ENCODE measurements at places on chromosomes 11 and 22. TPM values are rescaled to one million over a fixed set of nuclear protein-coding genes. Genes with fewer than 3 reads are reported as not detected.
A peak's percentile ranks its signal among the peaks of the same experiment; 100 is the strongest.

- no peaks in the 10 kb centered on the region for H3K27me3 ChIP-seq
- H3K27ac ChIP-seq: peak overlapping the region; percentile 56
- no peak for DNase-seq
- no peaks in the 10 kb centered on the region for H3K36me3 ChIP-seq
Measured at GRCh38 chr22:49853981-49854831, 562 bp downstream of the ZBED4 start.

GRCh38 chr11:11265994-11266606 is 87.0 kb downstream of the CSNK2A3 start:
- no peaks in the 10 kb centered on the region for H3K36me3 ChIP-seq
- no peaks in the 10 kb centered on the region for H3K27me3 ChIP-seq
- no peak overlapping the region for H3K4me3 ChIP-seq
- no peak for DNase-seq
- no peak overlapping the region for H3K27ac ChIP-seq
- no peaks in the 10 kb centered on the region for H3K4me1 ChIP-seq

Gene ARHGAP42
- 5.6 TPM for total RNA-seq

- no peak for DNase-seq
- H3K36me3 ChIP-seq: no peaks in the 10 kb centered on the region
- no peaks in the 10 kb centered on the region for H3K27me3 ChIP-seq
- H3K4me1 ChIP-seq: no peaks in the 10 kb centered on the region
Measured at GRCh38 chr11:1234771-1235305, 12.0 kb downstream of the MUC5B start.

Gene ENTHD1
- total RNA-seq: not detected

DNA sequence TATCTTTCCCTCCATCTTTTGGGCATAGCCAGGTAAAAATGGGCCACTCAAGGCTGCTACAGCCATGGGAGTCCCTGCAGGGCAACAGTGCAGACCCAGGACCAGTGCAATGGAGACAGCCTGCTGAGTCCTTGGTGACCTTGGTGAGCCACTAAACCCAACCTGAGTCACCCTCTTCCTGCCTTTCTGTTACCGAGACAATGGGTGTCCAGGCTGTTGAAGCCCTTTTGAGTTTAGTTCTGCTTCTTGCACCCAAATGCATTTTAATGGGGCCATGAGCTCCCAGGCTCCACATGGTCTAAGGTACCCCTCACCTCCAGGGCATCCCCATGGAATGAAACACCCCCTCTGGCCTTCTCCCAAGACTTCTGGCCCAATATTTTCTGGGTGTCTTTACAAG is 874 bp upstream of the PLAAT4 start:
- DNase-seq: no peak
- no peak overlapping the region for H3K4me3 ChIP-seq
- H3K27ac ChIP-seq: peak overlapping the region; percentile 86
- H3K4me1 ChIP-seq: peaks cover 22% of the 10 kb centered on the region

Gene TRIM6
- 6.5 TPM for total RNA-seq

DNA sequence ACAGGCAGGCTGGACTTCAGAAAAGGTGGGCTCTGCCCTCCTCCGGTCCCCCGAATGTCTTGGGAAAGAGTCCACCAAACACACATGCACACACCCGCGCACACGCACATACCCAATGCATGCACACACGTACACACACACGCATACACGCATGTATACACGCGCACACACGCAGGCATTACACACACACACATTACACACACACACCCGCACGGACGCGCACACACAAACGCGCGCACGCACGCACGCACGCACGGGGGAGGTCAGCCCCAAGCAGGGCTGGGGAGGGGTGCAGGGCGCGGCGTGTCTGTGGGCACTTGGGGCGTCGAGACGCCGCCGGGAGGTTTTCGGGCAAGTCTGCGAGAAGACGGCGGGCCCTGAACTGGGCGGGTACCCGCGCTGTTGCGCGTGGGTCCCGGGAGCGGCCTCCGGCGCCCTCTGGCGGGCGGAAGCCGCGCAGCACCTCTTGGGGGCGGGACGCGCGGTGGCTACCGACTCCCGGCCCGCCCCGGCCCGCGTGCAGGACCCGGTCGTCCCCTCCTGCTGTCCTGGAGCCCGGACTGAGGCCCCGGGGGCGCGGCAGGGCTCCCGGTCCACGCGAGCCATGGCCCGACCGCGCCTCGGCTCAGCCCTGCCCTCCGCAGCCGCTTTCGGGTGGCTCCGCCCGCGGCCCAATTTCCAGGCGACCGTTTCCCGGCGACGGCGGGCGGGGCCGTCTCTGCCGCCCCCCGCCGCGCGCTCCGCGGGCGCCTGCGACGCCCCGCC is 3.6 kb downstream of the SEPTIN5 start:
- H3K4me3 ChIP-seq: peak overlapping the region; percentile 90
- peaks cover 6% of the 10 kb centered on the region for H3K4me1 ChIP-seq
- H3K27me3 ChIP-seq: no peaks in the 10 kb centered on the region
- peak overlapping the region; percentile 61 for H3K27ac ChIP-seq
- peaks cover 17% of the 10 kb centered on the region for H3K36me3 ChIP-seq

Gene MS4A3
- not detected for total RNA-seq

DNA sequence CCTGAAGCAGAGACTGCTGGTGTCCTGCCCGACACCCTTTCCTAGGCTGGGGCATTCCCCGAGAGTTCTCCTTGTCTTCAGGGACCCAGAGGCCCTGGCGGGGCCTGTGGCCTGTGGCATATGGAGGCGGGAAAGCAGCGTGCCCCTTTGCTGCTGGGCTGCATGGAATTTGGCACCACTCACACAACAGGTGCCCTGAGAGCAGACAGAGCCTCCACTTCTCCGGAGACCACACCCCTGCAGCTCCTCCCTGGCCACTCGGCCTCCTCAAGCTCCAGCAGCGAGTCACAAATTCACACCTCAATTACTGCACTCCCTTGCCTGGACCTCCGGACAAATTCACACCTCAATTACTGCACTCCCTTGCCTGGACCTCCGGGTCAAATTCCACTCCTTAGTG is 1375.2 kb downstream of the TBC1D22A start:
- H3K27ac ChIP-seq: no peak overlapping the region
- H3K4me3 ChIP-seq: no peak overlapping the region
- DNase-seq: no peak
- H3K4me1 ChIP-seq: no peaks in the 10 kb centered on the region
- H3K27me3 ChIP-seq: no peaks in the 10 kb centered on the region
- no peaks in the 10 kb centered on the region for H3K36me3 ChIP-seq

- no peaks in the 10 kb centered on the region for H3K4me1 ChIP-seq
- H3K27me3 ChIP-seq: no peaks in the 10 kb centered on the region
- H3K27ac ChIP-seq: no peak overlapping the region
- peaks cover 61% of the 10 kb centered on the region for H3K36me3 ChIP-seq
- DNase-seq: no peak
- no peak overlapping the region for H3K4me3 ChIP-seq
Measured at GRCh38 chr11:1006762-1007161, 29.8 kb downstream of the MUC6 start.

DNA sequence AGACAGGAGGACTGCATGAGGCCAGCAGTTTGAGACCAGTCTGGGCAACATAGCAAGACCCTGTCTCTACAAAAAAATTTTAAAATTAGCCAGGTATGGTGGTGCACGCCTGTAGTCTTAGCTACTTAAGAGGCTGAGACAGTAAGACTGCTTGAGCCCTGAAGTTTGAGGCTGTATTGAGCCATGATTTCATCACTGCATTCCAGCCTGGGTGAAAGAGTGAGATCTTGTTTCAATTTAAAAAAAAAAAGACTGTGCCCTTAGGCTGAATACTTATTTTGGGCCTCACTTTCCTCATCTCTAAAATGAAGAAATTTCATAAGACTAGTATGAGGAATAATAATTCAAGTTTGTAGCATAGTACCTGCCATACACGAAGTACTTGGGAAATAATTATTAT is 6.9 kb downstream of the AQP11 start:
- H3K27me3 ChIP-seq: no peaks in the 10 kb centered on the region
- no peak overlapping the region for H3K27ac ChIP-seq
- no peak for DNase-seq
- H3K4me3 ChIP-seq: no peak overlapping the region
- no peaks in the 10 kb centered on the region for H3K4me1 ChIP-seq

GRCh38 chr22:38518620-38519019 is 12.5 kb upstream of the DDX17 start:
- no peak for DNase-seq
- H3K36me3 ChIP-seq: no peaks in the 10 kb centered on the region
- no peak overlapping the region for H3K27ac ChIP-seq
- no peak overlapping the region for H3K4me3 ChIP-seq
- H3K27me3 ChIP-seq: no peaks in the 10 kb centered on the region
- H3K4me1 ChIP-seq: no peaks in the 10 kb centered on the region

DNA sequence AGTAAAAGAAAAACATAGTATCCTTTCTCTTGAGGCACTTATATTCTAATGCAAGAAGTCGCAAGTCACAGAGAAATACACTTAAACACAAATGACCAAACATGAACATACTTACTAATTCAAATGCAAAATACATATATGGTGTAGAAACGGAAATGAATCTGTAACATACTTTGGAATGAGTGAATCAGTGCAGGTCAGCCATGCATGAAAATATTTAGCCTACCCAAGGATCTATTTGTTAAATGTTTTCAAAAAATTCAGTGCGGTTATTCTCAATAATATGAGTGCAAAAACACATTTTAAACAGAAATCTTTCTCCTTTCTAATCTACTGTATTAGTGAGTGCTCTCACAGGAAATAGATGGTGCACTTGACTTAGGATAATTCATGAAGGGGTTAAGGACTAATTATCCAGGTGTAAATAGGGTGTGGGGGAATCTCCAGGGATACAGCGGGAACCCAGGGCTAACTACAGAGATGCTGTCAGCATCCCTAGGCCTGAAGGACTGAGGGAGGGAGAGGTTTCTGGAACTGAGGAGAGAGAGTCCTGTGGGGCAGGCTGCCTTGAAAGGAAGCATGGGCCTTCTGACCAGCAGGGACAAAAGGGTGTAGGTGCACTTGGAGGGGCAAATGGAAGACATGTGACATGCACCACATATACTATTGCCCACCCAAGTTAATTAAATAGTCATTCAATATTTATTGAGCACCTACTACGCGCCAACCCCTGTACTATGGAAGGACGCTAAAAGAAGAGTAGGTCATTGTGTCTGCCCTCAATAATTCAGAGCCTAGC is 139.2 kb downstream of the MAML2 start:
- H3K27ac ChIP-seq: no peak overlapping the region
- no peaks in the 10 kb centered on the region for H3K36me3 ChIP-seq
- no peaks in the 10 kb centered on the region for H3K27me3 ChIP-seq
- H3K4me1 ChIP-seq: peaks cover 34% of the 10 kb centered on the region
- DNase-seq: no peak

GRCh38 chr11:91421641-91422040 is 803.0 kb upstream of the FAT3 start:
- no peak for DNase-seq
- H3K36me3 ChIP-seq: no peaks in the 10 kb centered on the region
- H3K27ac ChIP-seq: no peak overlapping the region
- H3K4me3 ChIP-seq: no peak overlapping the region
- H3K27me3 ChIP-seq: no peaks in the 10 kb centered on the region

GRCh38 chr22:40153192-40153591 is 24.5 kb upstream of the TNRC6B start:
- H3K4me1 ChIP-seq: peaks cover 29% of the 10 kb centered on the region
- no peak overlapping the region for H3K4me3 ChIP-seq
- no peak for DNase-seq
- H3K36me3 ChIP-seq: no peaks in the 10 kb centered on the region
- H3K27ac ChIP-seq: no peak overlapping the region

GRCh38 chr11:44315947-44316658 is 6.2 kb upstream of the ALX4 start:
- peak overlapping the region; percentile 50 for H3K4me3 ChIP-seq
- H3K4me1 ChIP-seq: peaks cover 14% of the 10 kb centered on the region
- DNase-seq: no peak

DNA sequence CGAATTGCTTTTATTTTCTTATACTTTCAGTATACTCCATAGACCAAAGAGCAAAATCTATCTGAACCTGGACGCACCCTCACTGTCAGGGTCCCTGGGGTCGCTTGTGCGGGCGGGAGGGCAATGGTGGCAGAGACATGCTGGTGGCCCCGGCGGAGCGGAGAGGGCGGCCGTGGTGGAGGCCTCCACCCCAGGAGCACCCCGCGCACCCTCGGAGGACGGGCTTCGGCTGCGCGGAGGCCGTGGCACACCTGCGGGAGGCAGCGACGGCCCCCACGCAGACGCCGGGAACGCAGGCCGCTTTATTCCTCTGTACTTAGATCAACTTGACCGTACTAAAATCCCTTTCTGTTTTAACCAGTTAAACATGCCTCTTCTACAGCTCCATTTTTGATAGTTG is 1077.4 kb downstream of the BRD1 start:
- no peaks in the 10 kb centered on the region for H3K4me1 ChIP-seq
- H3K4me3 ChIP-seq: no peak overlapping the region
- H3K27ac ChIP-seq: no peak overlapping the region
- no peaks in the 10 kb centered on the region for H3K36me3 ChIP-seq

Gene BARX2
- total RNA-seq: not detected

Gene CTSW
- 1.6 TPM for total RNA-seq

DNA sequence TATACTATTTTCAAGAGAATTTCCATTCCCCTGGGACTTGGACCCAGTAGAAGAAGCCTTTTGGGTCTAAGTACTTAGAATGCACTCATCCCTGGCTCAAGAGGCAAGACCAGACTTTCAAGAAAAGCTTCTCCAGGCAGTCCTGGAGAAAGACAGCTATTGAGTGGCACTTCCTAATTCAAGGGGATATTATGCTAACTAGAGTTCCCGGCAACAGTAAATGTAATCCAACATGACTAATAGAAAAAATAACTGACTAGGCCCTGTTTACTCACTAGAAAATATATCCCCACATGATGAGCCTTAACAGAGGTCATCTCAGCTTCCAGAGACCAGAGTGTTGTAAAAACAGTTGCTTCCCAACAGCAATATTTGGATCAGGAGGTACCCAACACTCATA is 47.2 kb upstream of the AKIP1 start:
- no peaks in the 10 kb centered on the region for H3K36me3 ChIP-seq
- DNase-seq: no peak
- no peaks in the 10 kb centered on the region for H3K27me3 ChIP-seq
- no peaks in the 10 kb centered on the region for H3K4me1 ChIP-seq
- H3K4me3 ChIP-seq: no peak overlapping the region

DNA sequence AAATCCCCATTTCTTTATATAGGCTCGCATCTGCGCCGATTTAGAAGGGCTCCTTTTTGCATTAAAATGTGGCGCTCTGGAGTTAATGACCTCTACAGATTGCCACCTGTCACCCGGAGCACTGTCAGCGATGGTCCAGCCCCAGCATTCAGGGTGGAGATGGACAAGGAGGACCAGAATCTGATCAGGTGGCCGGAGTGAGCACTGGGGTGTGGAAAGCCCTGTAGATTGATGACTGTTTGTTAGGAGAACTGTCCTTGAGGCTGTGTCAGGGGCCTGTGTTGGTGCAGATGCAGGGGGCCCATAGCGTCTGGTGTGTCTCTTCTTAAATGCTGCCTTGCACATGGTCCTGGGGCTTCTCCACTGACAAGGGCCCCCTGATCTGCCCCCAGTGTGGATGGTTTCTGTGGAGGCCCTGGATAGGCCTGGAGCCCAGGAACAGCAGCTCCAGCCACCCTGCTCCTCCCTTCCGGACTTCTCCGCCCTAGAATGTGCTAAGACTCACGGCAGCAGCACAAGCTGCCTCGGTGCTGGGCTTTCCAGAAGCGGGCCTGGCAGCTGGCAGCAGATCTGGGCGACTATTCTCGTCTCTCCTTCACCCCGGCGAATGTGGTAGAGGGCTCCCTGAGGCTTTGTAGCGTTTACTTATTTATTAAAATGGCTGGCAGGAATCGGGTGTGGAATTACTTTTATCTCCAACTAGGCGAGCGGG is 1333.3 kb downstream of the BRD1 start:
- H3K27ac ChIP-seq: no peak overlapping the region
- H3K27me3 ChIP-seq: no peaks in the 10 kb centered on the region
- H3K4me1 ChIP-seq: no peaks in the 10 kb centered on the region

- no peak for DNase-seq
- H3K27ac ChIP-seq: no peak overlapping the region
- H3K36me3 ChIP-seq: no peaks in the 10 kb centered on the region
- H3K4me3 ChIP-seq: no peak overlapping the region
- no peaks in the 10 kb centered on the region for H3K4me1 ChIP-seq
- no peaks in the 10 kb centered on the region for H3K27me3 ChIP-seq
Measured at GRCh38 chr11:132632641-132633124, 899.6 kb downstream of the OPCML start.
